NCI-H1092 treated with DMSO at 0.1 percent for 48 hours (cell line): ENCODE measurements at places on chromosomes 1 and 21.

GRCh38 chr1:3716351-3716750 lies 35.9 kb upstream of the CCDC27 start:
- no peak for DNase-seq

DNA sequence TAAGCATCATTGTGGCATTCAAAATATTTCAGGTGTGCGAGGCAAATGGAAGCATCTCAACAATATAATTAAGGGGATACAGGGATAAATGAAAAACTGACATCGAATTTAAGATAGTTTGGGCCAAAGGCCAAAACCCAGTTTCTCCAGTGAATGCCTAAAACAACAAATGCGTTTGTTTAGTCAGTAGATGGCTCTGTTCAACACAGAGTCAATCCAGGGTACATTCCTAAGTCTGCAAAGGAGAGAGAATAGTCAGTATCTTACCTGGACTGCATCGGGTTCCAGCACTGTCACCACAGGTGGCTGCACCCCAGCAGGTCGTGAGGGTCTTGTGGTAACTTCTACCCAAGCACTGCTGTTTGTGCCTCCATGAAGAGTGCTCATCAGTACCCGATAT lies 321.1 kb downstream of the KCTD3 start:
- DNase-seq = peak; percentile 61

GRCh38 chr1:52550447-52550846 lies 2.4 kb downstream of the TUT4 start:
- no peak for DNase-seq

- no peak for DNase-seq
These were observed 17.5 kb downstream of the TRPM2 start for GRCh38 chr21:44370786-44371410.

GRCh38 chr1:42975561-42976225 lies 17.0 kb upstream of the SLC2A1 start:
- DNase-seq = no peak

DNA sequence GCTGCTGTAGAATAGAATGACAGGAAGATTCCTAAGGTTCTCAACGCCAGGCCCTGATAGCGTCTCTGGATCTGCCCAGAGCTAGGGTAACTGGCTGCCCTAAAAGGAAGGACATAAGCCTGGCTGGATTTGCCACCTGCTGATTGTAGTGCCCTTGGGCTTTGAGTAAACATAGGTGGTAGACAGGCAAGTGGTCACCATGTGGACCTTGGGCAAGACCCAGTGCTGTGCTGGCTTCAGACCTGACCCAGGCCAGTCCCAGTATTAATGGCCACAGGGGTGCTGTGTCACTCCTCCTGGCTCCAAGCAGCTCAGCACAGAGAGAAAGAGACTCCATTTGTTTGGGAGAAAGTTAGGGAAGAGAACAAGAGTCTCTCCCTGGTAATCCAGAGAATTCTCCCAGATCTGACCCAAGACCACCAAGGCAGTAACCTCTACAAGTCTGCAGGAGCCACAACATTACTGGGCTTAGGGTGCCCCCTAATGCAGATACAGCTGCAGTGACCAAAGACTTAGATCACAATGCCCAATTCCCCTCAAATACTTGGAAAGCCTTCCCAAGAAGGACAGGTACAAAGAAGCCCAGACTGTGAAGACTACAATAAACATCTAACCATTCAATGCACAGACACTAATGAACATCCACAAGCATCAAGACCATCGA lies 44.5 kb downstream of the PHTF1 start:
- DNase-seq = no peak

GRCh38 chr1:94929351-94930217 lies 2.7 kb upstream of the CNN3 start:
- DNase-seq = no peak

GRCh38 chr1:185438936-185439335 lies 121.9 kb upstream of the IVNS1ABP start:
- no peak for DNase-seq
